NCI-H2081 treated with DMSO at 0.1 percent for 48 hours (cell line): ENCODE measurements at places on chromosomes 2 and 18.

- DNase-seq: no peak
Measured at GRCh38 chr2:55180374-55180773, 51.7 kb downstream of the CLHC1 start.

DNA sequence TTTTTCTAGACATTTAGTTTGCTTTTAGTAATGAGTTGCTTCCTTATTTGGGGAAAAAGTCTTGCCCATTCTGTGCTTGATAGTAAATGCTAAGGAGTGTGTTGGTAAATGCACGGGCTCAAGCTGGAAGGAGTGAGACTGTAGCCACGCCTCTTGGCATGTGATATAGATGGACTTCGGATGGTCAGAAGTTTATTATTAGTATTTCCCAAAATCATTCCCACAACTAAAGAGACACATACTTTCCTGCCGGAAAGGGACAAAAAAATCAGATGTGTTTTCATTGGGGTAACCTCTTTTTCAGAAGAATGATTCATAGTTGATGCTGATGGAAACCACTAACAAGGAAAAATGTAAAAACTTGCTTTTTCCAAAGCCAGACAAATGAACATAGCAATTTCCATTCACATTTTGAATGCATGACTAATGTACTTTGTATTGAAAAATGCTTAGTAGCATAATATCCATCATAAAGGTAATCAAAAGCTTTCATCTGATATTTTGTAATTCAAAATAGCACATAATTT is 133.2 kb downstream of the ZNF532 start:
- DNase-seq: no peak

GRCh38 chr2:120539937-120540718 is 194.2 kb downstream of the INHBB start:
- DNase-seq: no peak

DNA sequence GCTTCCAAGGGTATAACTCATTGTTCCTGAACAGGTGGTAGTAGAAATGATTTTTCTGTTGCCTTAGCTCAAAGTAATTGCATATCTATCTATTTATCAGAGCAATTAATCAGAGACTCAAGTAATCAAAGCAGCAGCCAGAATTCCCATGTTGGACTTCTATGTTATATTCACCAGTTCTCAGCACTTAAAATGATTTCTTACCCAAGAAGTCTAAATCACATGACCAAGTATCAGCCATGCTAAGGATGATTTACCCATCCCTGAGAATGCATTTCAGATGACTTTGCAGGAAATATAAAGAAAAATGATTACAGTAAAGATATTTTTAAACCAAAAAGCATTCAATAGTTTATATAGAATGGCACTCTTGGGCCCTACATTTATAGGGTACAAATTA is 352.2 kb downstream of the NUP35 start:
- DNase-seq: no peak

DNA sequence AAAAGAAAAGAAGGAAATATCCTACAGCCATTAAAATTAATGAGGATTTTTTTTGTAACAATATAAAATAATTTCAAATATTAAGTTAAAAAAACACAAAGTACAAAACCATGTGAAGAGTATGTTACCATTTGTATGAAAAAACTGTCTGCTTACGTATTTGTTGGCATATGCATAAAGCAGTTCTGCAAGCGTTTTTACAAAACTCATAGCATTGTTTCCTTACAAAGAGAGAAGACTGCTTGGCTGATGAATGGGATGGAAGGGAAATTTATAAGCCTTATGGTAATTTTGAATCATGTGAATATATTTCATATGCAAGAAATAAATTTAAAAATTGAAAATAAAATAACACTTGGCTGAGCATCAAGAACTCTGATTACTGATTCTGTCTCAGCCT is 63.1 kb downstream of the METTL4 start:
- no peak for DNase-seq

DNA sequence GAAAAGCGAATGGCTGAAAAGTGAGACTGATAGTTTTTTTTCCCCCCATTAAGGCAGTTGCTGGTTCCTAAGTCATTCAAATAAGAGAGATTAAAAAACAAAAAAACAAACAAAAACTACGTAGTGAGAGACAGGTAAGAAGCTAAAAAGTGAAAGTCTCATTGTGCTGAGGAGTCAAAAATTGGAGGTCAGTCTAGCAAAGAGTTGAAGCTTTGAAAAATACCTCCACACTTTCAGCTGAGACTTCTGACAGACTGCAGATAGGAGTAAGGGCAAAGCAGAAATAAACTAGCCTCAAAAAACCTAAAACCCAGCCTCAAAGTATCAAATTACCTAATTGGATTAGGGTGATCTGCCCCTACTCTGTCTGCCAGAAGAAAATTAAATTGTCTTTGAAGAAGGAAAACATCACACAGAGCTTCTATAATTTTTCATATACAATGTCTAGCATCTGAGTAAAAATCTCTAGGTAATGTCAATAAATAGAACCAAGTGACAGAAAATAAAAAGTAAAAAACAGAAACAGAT is 10.9 kb upstream of the EIF2AK3 start:
- DNase-seq: no peak

DNA sequence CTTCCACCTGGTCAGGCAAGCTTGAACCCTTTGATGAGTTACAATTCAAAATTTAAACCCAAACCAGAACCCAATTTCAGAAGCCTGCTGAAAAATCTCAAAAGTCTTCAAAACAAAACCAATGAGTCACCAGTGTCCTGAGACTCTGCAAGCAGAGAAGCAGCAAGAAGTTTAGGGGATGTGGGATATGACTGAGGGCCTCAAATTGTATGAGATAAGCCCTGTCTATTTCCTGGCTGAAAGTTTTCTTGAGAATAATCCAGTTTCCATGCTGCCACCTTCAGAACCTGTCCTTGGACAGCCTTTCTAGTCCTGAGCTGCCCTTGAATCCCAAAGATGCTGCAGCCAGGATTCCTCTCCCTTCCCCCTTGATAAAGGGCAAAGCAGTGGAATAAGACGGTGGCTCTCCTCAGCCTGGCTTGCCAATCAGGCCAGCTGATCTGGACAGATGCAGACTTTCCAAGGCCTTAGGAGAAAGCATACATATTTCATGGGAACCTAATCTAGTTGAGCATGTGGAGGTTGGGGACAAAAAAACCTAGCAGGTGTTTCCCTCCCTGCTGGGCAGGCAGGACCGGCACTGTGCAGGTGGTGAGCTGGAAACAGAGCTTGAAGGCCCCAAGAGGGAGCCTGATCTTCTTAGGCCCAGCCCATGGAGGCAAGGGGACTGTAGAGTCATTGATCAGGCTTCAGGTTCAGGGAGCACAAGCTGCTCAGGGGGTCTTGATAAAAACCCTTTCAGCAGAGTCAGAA is 278.0 kb upstream of the MGAT5 start:
- DNase-seq: no peak

DNA sequence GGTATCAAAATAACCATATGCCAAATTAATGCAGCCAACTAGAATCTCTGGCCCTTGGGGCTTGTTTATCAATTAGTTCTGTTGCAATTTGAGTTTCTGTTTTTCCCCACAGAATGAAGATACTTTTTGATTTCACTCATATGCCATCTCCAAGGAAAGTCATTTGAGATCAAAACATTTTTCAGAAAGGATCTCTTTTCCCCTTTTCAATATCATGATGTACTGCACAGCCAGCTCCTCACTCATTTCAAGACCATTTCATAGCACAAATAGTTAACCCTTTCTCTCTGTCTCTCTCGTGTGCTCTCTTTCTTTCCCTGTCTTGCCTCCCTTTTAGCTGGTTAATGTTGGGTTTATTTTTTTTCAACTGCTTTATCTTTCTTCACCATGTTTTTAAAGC is 387.3 kb downstream of the STK39 start:
- no peak for DNase-seq

DNA sequence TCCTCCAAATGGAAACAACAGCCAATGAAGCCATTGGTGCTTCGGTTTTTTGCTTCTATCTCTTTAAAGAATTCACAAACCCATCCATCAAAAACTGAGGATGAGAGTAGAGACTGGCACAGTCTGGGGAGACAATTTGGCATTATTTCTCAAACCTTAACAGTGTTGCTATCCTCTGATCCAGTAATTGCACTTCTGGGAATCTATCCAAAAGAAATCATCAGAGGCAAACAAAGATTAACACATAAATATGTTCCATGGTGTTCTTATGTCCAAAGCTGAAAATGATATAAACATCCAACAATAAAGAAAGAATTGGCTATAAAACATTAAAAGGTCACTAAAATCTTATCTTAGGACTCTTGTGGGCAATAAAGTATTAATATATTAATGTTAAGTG is 35.1 kb downstream of the REEP1 start:
- DNase-seq: no peak

GRCh38 chr2:220034426-220035130 is 407.1 kb downstream of the SLC4A3 start:
- no peak for DNase-seq

- no peak for DNase-seq
Measured at GRCh38 chr18:3184275-3184963, 35.3 kb downstream of the MYOM1 start.

- DNase-seq: no peak
Measured at GRCh38 chr18:34049511-34049910, 175.2 kb downstream of the NOL4 start.

GRCh38 chr2:61114147-61114546 is 47.8 kb upstream of the C2orf74 start:
- DNase-seq: no peak

DNA sequence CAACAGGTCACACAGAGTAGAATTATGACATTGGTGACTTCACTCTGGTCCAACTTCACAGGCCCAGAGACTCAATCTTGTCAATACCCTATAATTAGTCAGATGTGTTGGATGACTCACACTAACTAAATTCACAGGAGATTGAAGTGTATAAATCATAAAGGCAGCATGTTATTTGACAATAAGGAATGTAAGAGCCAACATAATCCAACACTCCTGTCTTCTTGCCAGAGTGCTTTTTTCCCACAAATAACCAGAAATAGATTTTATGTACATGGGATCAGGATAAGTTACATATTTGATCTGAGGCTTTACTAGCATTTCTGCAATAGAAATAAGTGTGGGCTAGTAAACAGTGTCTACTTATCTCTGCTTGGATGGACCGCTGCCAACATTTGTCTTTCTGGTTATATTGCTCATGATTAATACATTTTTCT is 42.2 kb upstream of the ZSWIM2 start:
- DNase-seq: no peak

GRCh38 chr2:121094845-121095244 is 190.2 kb downstream of the TFCP2L1 start:
- DNase-seq: no peak

DNA sequence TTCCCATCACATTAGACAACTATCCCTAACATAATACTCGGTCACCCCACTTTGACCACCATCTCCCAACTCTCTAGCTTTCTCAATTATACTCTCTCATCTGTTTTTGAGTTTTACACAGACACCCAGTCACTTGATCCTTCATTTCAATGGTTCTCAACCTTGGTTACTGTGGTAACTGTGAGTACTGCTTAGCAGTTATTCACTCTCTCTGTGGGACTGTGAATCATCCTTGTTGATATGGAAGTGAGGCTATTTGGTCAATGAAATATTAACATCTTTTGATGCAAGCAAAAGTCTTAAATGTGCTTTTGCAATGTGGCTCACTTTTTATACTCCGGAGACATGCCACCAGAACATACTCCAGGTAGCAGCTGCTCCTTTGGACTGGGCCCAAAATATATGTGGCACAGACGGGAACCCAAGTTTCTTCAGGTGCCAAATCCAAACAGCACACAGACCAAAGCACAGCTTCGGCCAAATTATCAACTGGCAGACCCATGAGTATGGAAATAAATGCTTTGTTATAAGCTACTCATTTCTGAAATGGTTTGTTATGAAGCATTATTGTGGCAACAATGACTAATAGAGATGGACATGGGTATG is 75.0 kb upstream of the SLC25A52 start:
- DNase-seq: no peak

- no peak for DNase-seq
Measured at GRCh38 chr2:56021136-56021474, 97.5 kb upstream of the EFEMP1 start.

DNA sequence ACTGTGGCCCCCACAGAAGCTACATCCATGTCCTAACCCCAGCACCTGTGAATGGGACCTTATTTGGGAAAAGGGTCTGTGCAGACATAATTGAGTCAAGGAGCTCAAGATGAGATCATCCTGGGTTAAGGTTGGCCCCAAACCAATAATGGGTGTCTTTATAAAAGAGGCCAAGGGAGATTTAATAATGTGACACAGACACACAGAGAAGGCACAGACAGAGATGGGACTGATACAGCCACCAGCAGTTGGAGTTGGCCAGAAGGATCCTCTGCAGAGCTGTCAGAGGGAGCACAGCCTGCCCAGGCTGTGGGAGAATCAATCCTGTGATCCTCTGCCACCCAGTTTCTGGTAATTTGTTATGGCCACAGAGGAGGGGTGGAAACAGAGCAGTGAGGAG is 26.0 kb downstream of the SNORC start:
- no peak for DNase-seq

DNA sequence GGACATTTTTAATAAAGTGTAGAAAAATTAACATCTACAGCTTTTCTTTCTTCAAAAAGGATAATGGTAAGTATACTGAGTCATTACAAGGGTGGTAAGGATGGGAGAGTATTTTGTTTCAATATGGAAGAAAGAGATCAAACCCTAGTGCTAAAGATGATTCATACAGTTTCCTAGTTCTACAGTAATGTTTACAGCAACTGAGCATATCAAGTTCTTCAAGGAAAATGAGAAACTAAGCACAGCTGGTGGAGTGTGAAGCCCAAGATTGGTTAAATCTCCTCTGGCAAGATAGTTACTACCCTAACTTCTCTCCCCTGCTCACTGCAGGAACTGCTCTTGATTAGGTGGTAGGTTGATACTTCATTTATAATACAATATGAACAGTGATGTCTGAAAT is 467.5 kb downstream of the XIRP2 start:
- DNase-seq: no peak

- DNase-seq: no peak
Measured at GRCh38 chr2:9565436-9566153, 10.0 kb upstream of the ADAM17 start.

DNA sequence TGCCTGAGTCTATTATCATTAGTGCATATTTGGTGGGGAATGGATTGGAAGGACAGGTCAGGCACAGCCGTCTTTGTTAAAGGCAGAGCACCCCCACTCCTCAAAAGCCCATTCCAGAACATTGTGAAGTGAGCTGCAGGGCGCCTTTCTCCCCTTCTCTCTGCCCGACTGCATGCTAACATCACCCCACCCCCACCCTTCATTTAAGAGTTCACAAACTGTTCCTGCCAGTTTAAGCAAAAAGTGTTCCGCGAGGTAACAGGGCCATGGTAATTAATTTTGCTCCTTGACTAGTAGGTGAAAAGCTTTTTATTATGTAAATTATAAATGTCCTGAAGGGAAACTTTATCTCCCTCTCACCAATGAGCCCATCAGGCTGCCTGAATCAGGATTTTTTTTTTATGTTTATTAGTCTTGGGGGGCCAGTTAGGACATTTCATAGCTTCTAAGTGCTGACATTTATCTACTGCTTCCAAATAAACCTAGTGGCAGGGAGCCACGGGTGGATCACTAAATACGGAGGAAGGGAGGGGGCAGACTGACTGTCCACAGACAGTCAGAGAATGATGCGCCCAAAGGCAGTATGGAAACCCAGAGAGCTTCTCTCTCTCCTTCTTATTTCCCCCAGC is 99.4 kb downstream of the FTCDNL1 start:
- no peak for DNase-seq

- no peak for DNase-seq
Measured at GRCh38 chr2:201992960-201993359, 40.7 kb upstream of the FZD7 start.
